CD8-positive, alpha-beta T cell (primary cell): ENCODE measurements at places on chromosomes 12 and 14. TPM values are rescaled to one million over a fixed set of nuclear protein-coding genes. Genes with fewer than 3 reads are reported as not detected.

The RNFT2 gene
- total RNA-seq = 3.8 TPM

The OTX2 gene
- not detected for total RNA-seq

The ABCD2 gene
- 3.5 TPM for total RNA-seq

The KIF26A gene
- total RNA-seq = 0.25 TPM

The EIF2S3B gene
- total RNA-seq = 1.1 TPM

The LRP1-AS gene
- not detected for total RNA-seq

The SIRT4 gene
- not detected for total RNA-seq

The DPF3 gene
- total RNA-seq = 0.28 TPM

The SPIC gene
- not detected for total RNA-seq

The KCNH3 gene
- 3.1 TPM for total RNA-seq
